Breast epithelium (tissue), 4 donors: ENCODE measurements at places on chromosomes 7 and 10. TPM values are rescaled to one million over a fixed set of nuclear protein-coding genes. Genes with fewer than 3 reads are reported as not detected.

DNA sequence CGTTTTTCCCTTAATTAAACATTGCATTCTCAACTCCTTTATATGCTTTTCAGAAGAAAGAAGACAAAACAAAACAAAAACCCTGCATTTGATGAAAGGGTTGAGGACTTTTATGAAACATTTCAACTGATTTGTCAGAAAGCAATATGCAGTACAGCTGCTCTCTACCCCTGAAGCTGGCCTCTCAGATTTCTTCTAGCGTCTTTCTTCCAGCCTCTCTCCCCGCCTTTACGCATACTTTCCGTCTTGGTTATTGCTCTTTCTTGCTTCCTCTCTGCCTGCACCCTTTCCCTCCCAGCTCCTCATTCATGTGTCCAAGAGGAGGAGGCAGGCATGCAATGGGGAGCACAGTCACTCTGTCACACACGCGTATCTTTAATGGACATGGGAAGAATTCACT, 91.0 kb upstream of the COL1A2 start:
- no peak for DNase-seq

GRCh38 chr7:1085266-1085665, 2.6 kb upstream of the GPER1 start:
- DNase-seq, result no peak

DNA sequence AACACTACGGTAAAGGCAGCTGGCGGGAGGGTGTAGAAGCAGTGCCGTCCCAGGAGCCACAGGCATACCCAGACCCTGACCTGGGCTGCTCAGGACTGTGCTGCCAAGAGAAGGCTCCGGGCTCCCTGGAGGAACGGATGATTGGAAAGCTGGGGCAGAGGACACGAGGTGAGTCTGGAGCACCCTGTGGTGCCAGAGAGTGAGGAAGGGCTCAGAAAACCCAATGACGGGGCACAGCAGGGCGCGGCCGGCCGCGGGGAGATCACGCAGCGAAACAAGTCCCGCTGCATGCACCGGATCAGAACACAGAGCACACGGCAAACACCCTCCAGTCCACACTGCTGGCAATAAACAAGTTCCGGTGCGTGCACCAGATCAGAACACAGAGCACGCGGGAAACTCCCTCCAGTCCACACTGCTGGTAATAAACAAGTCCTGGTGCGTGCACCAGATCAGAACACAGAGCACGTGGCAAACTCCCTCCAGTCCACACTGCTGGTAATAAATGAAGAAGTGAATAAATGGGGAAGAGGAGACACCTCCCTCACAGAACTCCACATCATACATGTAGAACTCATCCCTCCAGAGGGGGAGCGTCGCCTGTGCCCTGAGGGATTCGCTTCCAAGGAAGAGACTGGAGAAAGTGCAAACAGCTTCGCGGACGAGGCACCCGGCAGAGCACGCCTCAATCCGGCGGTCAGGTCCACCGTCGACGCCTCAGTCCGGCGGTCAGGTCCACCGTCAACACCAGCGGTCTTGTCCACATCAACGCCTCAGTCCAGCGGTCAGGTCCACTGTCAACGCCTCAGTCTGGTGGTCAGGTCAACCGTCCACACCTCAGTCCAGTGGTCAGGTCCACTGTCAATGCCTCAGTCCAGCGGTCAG, 265.0 kb downstream of the MAD1L1 start:
- DNase-seq, result no peak

- DNase-seq, result peak; percentile 20
These were observed 6.3 kb downstream of the HOXA4 start for GRCh38 chr7:27124096-27124901.

DNA sequence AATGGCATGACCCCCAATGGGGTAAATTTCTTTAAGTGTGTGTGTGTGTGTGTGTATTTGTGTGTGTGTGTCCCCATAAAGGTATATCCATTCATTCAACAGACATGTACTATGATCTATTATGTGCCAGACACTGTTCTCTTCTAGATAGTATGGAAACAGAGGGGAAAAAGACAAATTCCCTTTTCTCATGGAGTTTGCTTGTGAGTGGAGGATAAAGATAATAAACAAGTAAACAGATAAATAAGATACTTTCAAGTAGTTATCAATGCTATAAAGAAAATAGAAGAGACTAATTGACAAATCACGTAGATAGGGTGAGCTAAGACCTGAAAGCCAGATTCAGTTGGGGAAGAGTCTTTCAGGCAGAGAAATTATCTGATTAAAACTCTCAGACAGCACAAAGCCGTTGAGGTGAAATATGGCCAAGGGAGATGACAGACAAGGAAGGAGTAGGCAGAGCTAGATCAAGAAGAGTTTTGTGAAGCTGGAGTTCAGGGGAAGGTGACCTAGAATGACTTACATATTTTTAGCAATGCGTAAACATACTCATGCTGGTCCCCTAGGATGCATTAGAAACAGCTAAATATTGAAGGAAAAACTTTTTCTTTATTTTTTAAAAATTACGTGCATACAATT, 45.2 kb upstream of the DMTF1 start:
- DNase-seq, result no peak

GRCh38 chr7:93194386-93194785, 31.9 kb downstream of the HEPACAM2 start:
- DNase-seq, result no peak

DNA sequence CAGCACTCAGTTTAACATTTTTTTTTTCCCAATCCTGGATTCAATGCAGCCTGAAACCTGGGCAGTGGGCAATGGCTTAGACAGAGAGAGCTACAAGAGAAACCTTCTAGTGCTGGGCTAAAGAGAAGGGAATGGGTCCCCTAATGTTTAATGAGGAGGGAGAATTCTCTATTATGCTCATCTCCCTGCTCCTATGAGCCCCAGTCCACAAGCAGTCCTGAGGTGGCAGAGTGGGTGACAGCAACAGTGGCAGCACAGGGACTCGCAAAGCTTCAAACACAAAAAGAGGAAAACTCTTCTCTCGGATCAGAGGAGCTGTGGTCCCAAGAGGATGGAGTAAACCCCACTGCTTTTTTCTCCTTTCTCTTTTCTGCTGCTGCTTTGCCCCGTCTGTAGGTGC, 36.5 kb downstream of the COBL start:
- DNase-seq, result no peak

DNA sequence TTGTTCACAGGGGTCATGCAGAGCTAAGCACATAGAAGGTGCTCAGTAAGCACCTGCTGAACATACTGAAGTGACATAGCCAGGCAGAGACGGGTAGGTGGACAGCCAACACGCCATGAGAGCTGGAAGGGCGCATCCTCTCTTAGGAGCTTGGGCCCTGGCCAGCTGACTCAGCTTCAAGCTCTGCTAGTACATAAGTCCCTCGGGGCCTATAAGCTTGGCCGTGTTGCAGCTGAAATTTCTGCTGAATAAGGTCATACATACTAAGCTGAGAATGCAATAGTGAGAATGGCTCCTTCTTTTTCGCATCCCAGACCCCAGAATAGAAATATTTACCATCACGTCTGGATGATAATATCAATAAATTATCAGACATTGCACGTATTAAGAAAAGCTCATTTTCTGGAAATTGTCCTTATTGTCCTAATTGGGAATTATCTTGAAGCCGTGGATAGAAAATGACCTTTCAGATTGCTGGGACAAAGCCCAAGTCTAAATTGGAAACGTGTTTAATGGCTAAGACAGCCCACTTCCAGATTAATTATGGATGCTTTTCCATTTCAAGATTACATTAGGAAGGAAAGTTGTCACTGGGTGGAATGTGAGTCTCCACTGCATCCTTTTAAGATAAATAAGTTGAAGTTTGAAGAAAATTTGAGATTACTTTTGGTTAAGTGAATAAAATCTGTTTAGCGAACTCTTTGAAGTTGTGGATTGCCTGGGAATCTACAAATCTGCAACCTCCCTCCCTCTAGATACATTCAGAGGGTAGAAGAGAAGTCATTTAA, 287.1 kb upstream of the C7orf33 start:
- DNase-seq, result peak; percentile 53

GRCh38 chr7:149598721-149599308, 101.2 kb upstream of the ZNF746 start:
- no peak for DNase-seq

GRCh38 chr7:96691702-96692101, 17.9 kb downstream of the SEM1 start:
- no peak for DNase-seq

GRCh38 chr10:19785366-19785765, 30.9 kb upstream of the PLXDC2 start:
- no peak for DNase-seq

Gene OPN4
- not detected for total RNA-seq

Gene PARP12
- total RNA-seq, result 44.9 TPM

Gene LRRC4
- total RNA-seq, result 1.6 TPM

Gene OR2A42
- total RNA-seq, result under 0.01 TPM

Gene MMS19
- 78.7 TPM for total RNA-seq

Gene ATP6V0E2
- total RNA-seq, result 18.4 TPM

Gene NME8
- total RNA-seq, result not detected

Gene ODAD2
- 0.33 TPM for total RNA-seq

Gene GPR141
- total RNA-seq, result not detected

Gene GPER1
- total RNA-seq, result 3.2 TPM
